Activated T-cell treated with anti-CD3 and anti-CD28 coated beads, Interleukin-2, amount 50 U/mL, for 72 hours (primary cell): ENCODE measurements at places on chromosomes 3 and 15.

DNA sequence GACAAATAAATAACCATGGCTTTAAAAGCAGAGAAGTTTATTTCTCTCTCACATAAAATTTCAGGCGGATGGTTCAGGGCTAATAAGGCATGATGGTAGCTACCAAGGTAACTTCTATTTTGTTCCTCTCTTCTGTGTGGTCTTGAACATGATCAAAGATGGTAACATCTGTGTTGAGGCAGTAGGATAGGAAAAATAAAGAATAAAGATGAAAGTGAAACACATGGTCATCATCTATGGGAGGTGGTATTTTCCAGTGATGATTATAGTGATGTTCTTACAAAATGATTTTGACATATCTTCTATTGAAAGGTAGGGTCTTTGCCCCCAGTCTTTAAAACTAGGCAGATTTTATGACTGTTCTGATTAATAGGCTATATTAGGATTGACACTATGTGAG, 14.2 kb upstream of the SST start:
- DNase-seq, result no peak

DNA sequence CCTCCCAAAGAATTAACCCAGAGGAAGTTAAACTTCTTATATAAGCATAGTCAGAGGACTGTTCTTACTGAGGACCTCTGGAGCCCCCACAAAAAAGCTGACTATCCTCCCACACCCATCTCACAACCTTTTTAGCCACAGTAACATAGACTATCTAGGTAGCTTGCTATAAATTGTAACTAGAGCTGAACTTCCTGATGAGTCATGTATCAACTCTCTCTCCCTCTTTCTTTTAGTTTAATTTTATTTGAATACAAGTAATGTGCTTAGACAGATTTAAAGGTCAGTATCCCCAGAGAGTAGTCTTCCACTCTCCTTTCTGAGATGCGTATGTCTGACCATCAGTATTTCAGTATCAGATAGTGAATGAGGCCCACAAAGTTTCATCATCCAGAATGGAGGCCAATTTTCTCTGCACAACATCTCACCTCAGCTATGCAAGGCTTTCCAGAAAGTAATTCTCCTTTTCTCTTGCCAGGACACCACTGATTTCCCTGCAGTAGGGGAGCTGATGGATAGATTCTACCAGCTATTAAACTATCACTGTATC, 104.0 kb upstream of the MYRIP start:
- DNase-seq, result no peak

GRCh38 chr3:42732196-42732828, 29.7 kb upstream of the HHATL start:
- DNase-seq, result no peak

DNA sequence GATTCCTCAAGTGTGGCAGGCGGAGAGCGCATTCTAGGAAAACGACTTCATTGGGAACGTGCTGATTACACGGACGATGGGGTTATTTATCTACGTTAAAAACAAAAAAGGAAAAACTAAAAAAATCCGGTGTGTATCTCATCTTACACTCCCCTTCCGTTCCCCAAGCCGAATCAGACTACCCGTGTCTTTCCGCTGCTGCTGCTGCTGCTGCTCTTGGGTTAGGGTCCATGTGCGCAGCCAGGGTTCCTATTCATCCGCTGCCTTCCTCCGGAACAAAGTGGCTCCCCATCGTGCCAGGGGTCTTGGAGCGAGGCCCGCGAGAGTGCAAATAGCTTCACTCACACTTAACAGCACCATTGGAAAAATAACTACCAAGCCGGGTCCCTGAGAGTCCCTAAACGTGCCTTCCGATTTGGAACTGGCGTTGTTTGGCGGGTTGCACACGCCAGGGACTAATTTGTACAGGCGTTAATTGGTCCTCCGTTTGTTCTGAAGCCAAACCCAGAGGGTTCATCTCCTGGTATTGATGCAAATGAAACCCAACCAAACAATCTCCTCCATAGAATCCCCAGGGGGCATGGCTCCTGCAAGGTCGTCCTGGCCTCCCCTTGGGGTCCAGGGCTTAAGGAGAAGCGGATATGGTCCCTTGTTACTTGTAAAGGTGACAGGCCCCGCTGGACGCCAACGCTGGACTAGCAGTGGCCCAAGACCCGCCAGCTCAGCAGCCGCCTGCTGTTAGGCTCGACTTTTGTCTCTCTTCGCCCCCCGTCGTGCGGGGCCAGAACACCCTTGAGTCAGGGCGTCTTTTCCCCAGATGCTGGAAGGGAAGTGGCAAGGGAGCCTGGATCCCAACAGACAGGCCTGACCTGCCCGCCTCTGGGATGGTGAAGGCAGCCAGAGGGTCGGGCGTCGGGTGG, 11.0 kb upstream of the ONECUT1 start:
- no peak for DNase-seq

DNA sequence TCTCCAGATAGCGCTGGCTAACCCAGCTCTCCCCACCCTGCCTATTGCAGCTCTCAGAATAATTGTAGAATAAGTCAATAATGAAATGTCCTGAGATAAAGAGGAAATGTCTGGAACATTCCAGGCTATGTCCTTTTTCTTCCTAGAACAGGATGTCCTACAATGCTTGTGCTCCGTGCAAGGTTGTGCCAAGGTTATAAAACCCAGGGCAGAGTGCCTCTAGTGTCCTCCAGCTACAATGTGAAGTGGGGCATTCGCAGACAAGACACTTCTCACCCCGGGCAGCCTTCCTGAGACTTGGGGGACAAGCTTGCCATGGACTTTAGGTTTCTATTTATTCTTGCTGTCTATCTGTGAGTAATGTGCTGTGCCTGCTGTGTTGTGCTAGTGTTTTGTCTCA, 900.6 kb downstream of the TUSC7 start:
- DNase-seq, result no peak
